ENCODE measurements at places on chromosomes 7 and 10.

GRCh38 chr10:3482200-3482993 is 302.6 kb downstream of the KLF6 start:
- DNase-seq: peak; percentile 65

DNA sequence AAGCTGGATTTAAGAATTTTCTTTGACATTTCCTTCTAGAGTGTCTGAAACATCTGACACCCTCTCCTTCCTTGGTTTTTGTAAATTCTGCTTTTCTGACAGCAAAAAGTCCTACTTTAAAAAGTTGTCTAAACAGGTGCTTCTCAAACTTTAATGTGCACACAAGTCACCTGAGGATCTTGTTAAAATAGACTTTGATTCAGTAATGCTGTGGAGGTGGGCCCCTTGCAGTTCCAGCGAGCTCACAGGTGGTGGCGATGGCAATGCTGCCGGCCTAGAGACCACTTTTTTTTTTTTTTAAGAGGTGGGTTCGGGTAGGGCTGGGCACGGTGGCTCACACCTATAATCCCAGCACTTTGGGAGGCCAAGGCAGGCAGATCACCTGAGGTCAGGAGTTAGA is 77.1 kb downstream of the ABCC2 start:
- peak; percentile 4 for DNase-seq

DNA sequence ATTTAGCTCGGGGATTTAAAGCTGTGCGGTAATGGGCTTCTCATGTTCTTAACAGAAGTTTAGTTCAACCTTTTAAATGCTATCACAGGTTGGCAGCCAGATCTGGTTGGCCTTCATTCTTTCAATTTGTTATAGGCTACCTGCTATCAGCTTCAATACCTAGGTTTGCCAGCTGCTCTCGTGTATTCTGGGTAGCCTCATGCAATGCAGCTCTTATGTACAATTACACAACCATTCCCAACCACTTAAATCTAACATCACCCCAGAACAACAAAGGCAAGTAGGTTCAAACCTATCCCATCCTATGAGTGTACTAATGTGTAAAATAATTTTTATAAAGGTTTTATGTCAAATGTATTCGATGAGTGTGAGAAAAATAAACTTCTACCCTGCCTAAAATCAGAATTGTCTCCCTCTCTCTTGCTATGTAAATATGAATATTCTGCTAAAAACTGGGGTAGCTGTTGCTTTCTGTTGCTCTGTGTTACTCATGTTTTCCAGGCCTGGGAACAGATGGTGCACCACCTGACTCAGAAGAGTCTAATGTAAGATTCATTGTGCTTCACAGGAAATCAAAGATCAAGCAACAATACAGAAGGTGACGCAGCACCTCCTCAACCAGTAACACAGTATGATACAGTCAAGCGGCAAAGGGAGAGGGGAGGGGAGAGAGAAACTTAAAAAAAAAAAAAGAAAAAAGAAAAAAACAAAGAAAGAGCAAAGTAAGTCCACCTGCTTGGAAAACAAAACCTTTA is 188.6 kb downstream of the ETV1 start:
- peak; percentile 27 for DNase-seq

GRCh38 chr10:88892222-88892967 is 12.3 kb downstream of the STAMBPL1 start:
- no peak for DNase-seq

GRCh38 chr10:49512121-49512809 is 26.7 kb downstream of the ERCC6 start:
- peak; percentile 29 for DNase-seq

GRCh38 chr7:142722248-142722794 is 27.0 kb upstream of the PRSS1 start:
- DNase-seq: no peak

- DNase-seq: no peak
Observed at GRCh38 chr10:14548970-14549369, 218.2 kb upstream of the FRMD4A start.

DNA sequence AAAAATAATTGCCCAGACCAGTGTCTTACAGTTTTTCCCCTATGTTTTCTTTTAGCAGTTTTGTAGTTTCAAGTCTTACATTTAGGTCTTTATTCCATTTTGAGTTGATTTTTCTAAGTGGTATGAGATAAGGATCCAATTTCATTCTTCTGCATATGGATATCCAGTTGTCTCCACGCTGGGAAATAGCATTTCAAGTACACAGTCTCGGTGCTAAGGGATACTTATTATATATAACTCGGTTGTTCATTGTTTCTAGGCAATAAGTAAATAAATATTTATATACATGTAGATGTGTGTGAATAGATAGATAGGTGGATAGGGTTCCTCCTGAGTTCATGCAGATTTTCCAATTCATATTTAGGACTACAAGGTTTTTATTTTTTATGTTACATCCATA is 16.0 kb downstream of the TAF3 start:
- no peak for DNase-seq

- DNase-seq: no peak
Observed at GRCh38 chr7:97460433-97460832, 271.5 kb upstream of the TAC1 start.

GRCh38 chr7:7820939-7821338 is 102.5 kb upstream of the RPA3 start:
- DNase-seq: no peak

DNA sequence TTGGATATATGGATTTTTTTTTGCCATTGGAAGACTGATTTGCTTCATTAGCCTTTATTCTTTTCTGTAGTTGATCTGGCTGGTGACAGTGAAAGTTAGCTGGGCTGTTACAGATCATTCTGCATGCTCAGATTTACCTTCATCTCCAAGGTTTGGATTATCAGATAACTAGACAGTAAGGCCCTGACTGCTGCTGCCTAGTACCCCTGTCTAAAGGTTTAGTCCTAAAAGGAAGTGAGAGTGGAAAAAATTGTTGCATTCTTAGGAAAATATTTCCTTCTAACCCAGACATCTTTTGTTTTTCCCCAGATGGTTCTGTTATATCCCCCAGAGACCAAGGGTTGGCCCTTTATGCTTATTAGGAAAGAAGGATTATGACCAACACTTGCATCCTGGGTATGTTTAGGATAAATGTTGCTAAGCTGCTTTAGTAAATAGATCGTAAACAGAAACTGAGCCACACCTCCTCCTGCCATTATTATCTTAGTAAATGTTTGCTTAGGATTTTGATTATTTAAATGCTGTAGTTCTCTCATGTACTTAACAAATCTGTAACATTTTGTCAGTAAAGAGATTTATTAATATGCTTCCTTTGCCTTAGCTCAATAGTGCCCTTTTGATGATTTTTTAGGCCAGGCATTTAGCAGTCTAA is 44.4 kb downstream of the MCU start:
- peak; percentile 55 for DNase-seq

GRCh38 chr10:57791546-57791945 is 476.1 kb downstream of the IPMK start:
- no peak for DNase-seq

DNA sequence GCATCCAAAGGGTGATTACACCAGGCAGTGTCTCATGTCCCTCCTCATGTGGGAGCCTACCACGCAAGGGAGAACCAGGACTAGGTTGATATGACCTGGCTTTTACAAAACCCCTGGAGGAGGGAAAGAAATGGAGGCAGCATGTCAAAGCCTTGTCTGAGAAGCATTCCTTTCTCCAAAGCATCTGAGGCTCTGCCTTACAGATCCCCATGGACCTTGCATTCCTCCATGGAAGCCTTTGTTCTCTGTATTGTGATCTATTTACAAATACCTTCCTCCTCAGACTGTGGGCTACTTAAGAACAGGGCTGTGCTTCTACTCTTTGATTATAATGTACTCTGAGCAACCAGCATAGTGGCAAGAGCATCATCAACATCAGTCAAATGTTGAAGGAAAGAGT is 197.0 kb downstream of the PLXNA4 start:
- no peak for DNase-seq

DNA sequence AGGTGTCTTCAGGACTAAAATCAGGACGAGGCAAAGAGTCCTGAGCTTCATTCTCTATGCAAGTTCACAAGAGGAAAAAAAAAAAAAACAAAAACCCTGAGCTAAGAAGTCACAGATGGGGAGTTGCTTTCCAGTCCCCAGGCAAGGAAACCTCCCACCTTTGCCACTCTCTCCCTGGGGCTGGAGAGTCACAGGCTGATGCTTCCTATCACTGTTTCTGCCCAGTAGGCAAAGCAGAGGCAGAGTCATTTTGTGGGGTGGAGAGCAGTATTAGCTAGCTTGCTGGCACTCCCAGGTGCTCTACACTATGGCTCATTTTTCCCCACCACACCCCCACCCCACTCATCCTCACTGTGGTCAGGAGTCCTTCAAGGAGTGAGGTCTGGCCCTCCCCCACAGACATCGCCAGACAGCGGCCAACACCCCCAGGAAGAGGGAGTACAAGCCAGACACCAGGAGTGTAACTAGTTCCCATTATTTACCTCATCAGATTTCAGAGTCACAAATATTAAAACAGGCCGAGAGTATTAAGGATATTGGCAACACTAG is 34.6 kb upstream of the UNC5B start:
- no peak for DNase-seq

DNA sequence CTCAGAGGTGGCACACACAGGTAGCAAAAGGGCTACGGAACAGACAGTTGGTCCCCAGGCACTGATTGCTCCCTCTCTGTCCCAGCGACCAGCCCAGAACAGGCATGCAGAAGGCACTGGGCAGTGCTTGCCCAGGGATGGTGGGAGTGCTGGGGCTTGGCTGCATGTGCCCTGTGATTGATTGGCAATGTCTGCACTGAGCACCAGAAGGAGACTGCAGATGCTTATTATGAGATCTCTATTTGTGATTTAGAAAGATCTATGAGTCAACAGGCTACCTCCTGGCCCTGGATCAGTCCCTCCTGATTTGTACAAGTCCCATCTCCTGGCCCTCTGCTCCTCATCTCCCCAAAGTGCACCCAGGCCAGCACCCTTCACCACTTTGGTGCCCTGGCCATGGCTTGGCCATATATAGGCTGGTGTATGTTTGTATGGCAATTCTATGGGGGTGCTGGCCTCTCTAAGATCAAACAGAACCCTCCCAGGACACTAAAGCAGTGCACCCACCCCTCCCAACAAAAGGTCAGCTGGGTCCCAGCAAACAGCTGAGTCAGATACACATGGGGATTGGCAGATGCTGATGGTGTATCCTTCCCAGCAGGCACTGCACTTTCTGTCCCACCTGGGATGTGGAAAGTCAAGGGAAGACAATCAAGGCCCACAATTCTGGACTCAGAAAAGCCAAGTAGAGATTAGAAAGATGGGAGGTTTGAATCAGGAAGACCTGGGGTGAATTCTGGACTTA is 30.9 kb downstream of the CAMK2B start:
- DNase-seq: no peak

- DNase-seq: no peak
Observed at GRCh38 chr10:103790580-103790979, 64.8 kb downstream of the SH3PXD2A start.

GRCh38 chr10:46263831-46264268 is 22.9 kb upstream of the ANTXRL start:
- no peak for DNase-seq

- DNase-seq: peak; percentile 57
Observed at GRCh38 chr7:157150882-157151281, 12.2 kb downstream of the UBE3C start.

- DNase-seq: no peak
Observed at GRCh38 chr10:105837951-105838350, 1196.9 kb downstream of the SORCS3 start.

DNA sequence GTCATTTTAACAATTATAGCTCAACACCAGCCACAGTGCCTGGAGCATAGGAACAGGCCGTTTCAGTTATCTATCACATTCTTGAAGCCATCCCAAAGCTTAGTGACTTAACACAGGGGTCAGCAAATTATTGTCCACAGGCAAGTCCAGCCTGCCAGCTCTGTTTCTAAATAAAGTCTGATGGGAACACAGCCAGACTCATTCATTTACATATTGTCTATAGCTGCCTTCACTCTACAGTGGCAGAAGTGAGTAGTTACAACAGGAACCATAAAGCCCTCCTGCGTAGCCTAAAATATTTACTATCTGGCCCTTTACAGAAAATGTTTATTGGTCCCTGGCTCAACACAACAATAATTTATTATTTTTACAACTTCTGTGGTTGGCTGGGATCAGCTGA is 407.5 kb upstream of the AUTS2 start:
- no peak for DNase-seq

DNA sequence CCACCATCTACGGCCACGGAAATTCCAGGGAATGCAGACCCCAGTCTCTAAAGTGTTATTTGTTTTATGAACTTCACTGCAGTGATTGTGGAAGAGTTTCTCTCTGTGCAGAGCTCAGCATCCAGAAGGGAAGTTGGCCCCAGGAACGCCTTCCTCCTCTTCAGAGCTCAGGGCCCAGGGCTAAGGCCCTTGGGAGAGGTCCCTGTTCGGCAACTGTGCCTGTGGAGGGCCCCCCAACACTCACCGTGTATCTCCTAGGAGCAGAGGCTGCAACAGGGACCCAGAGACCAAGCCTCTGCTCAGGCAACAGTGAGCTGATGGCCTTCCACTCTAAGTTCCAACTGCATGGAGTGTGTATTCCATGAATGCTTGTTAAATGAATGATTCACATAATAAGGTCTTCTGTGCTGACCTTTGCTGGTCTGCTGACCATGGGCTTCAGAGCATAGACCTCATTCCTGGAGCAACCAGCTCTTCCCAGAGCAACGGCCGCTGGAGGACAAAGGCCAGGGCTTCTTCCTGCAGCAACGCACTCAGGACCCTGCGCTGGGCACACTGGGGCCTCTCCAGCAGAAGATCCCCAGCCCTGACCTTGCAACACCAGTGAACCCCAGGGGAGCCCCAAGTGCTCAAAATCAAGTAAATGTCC is 7.7 kb downstream of the DIP2C start:
- DNase-seq: no peak

- peak; percentile 43 for DNase-seq
Observed at GRCh38 chr10:75283078-75283670, 47.4 kb upstream of the COMTD1 start.

DNA sequence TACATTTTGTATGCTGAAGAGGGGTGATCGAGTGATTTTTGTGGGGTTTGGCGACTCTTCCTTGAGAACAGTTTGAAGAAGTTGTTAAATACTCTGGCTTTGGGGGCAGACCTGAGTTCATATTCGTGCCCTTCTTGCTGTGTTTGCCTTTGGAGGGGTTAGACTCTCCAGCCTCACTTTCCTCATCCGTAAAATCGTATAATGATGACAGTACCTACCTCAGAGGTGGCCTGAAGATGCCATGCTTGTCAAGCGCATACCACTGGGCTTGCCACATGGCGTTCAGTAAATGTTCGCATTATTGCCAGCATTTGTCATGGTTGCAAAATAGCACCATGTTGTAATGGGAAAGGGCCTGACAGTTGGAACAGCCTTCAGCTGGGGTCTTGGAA is 1.3 kb downstream of the STK17A start:
- no peak for DNase-seq

GRCh38 chr10:76921383-76922010 is 716.1 kb downstream of the KCNMA1 start:
- no peak for DNase-seq

DNA sequence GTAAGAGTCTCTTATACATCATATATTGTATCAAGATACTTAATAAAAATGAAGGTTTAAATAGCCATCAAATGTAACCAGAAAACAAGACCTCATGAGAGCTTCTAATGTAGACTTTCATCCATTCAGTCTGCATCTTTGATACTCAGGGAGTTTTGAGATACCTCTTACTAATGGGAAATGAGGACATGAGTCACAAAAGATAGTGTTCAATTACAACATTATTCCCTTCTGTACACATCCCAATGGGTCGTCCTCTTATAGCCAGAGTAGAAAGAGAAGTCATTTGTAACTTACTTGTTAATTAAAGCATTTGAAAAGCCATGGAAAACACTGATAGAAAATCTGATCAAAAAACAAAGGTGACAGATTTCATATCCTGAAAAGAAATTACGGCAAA is 19.4 kb downstream of the SHTN1 start:
- DNase-seq: no peak

Measured in NCI-H510A treated with DMSO at 0.1 percent for 48 hours (cell line).